ENCODE measurements at places on chromosomes 12 and 14. TPM values are rescaled to one million over a fixed set of nuclear protein-coding genes. Genes with fewer than 3 reads are reported as not detected.

Gene CLEC1A
- 0.09 TPM for total RNA-seq

Gene TSPAN11
- 3.7 TPM for total RNA-seq

Gene NOVA1
- 1.6 TPM for total RNA-seq

Gene CFAP54
- total RNA-seq: 0.12 TPM

Gene LRFN5
- total RNA-seq: 1.8 TPM

Gene ING4
- total RNA-seq: 33.0 TPM

Gene SLC6A12
- not detected for total RNA-seq

Gene OR4E1
- not detected for total RNA-seq

Gene GPR84
- total RNA-seq: not detected

Gene LBHD2
- 0.26 TPM for total RNA-seq

Data from pericardium fibroblast (primary cell).